Central memory CD8-positive, alpha-beta T cell (primary cell): ENCODE measurements at places on chromosomes 13 and 19.
A peak's percentile ranks its signal among the peaks of the same experiment; 100 is the strongest.

GRCh38 chr13:21895779-21896178 is 224.9 kb downstream of the FGF9 start:
- no peak for DNase-seq
- H3K36me3 ChIP-seq, result no peaks in the 10 kb centered on the region
- peaks cover 6% of the 10 kb centered on the region for H3K27me3 ChIP-seq

DNA sequence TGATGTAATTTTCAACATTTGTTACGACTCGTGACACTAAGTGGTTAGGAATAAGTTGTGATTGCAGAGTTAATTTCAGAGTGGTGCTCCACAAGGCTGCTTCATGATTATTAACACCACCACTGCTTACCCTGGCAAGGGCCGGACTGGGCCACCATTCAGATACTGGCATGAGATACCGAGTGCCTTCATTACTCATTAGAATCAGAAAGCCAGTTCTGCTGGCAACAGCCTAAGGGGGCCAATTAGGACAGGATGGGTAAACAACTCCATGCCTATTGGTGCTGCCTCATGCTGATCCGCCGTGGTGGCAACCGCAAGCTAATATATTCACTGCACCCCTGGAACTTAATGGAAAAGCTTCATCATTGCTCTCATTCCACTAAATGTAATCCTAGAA is 575.1 kb downstream of the EFNB2 start:
- H3K4me1 ChIP-seq, result no peaks in the 10 kb centered on the region
- no peaks in the 10 kb centered on the region for H3K36me3 ChIP-seq
- H3K27me3 ChIP-seq, result no peaks in the 10 kb centered on the region
- no peak overlapping the region for H3K4me3 ChIP-seq

DNA sequence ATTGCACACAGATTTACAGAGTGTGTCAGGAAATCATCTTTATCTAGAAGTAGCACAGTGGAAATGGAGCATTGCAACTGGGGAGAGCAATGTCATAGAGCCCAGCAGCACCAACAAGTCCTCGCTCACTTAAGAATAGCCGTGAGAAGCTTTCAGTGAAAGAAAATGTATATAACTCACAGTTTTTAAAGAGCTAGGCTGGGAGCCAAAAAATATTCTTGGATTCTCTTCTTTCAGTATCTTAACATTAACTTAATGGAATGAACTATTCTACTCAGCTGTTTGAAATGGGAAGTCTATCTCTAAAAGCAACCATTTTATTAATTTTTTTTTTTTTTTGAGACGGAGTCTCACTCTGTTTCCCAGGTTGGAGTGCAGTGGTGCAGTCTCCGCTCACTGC is 329.6 kb downstream of the COG6 start:
- H3K27me3 ChIP-seq, result peaks cover 34% of the 10 kb centered on the region
- no peaks in the 10 kb centered on the region for H3K4me1 ChIP-seq
- no peak for DNase-seq

DNA sequence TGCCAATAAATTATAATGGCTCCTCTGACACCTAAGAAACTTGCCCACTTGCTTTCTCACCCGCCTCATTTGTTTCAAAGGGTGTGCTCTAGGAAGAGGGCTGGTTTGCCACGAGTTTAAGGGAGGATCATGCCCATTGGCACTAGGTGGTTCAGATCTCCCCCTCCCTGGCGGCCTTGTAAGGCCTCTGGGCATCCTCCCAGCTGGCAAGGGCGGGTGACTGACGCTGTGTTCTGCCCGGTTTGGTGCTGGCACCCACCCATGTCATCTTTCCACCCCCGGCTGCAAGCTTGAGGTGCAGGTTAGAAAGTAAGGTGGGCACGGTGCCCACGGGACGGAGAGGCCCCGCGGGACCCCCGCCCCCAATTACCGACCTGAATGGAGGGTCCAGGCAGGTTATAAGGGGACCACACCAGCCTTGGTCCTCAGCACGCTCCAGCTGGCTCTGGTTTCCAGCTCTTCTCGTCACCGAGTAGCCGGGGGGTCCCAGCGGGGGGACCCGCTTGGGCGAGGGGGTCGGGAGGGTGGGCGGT is 90.4 kb downstream of the PTPRS start:
- no peaks in the 10 kb centered on the region for H3K36me3 ChIP-seq
- peaks cover 46% of the 10 kb centered on the region for H3K27me3 ChIP-seq
- H3K4me1 ChIP-seq, result no peaks in the 10 kb centered on the region
- no peak overlapping the region for H3K27ac ChIP-seq

GRCh38 chr13:24691381-24691780 is 11.2 kb downstream of the ATP12A start:
- H3K4me1 ChIP-seq, result peaks cover 12% of the 10 kb centered on the region
- H3K36me3 ChIP-seq, result peaks cover 1% of the 10 kb centered on the region
- no peak overlapping the region for H3K4me3 ChIP-seq
- H3K27ac ChIP-seq, result no peak overlapping the region

DNA sequence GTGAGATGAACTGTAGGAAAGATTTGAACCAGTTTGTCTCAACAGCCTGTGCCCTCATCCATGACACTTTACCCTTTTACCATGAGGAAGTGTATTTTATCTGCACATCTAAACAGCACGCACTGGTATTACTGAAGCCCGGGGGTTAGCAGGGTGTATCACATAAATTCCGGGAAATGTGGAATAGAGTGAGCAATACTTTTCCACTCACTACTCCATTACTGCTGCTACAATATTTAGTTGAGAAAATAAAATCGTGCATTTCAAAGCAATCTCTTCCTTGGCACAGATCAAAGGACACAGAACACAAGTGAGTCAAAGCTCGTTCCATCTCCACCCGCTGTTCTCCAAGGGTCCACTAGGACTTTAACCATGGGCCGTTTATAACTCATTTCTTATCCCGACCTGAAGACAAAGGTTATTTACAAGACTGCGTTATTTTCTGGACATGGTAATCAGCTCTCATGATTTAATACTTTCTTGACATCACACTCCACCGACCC is 35.2 kb downstream of the STK24 start:
- no peak for DNase-seq
- no peaks in the 10 kb centered on the region for H3K27me3 ChIP-seq
- H3K4me1 ChIP-seq, result peaks cover 91% of the 10 kb centered on the region
- H3K27ac ChIP-seq, result peak overlapping the region; percentile 59
- H3K36me3 ChIP-seq, result peaks cover 27% of the 10 kb centered on the region

GRCh38 chr19:14066134-14066533 is 4.3 kb upstream of the PALM3 start:
- H3K27ac ChIP-seq, result no peak overlapping the region
- DNase-seq, result no peak
- peaks cover 16% of the 10 kb centered on the region for H3K27me3 ChIP-seq
- H3K4me3 ChIP-seq, result no peak overlapping the region
- no peaks in the 10 kb centered on the region for H3K36me3 ChIP-seq

- H3K27me3 ChIP-seq, result no peaks in the 10 kb centered on the region
- no peak overlapping the region for H3K4me3 ChIP-seq
- H3K27ac ChIP-seq, result no peak overlapping the region
- no peak for DNase-seq
Measured at GRCh38 chr13:37602733-37603381, 4.3 kb upstream of the POSTN start.

DNA sequence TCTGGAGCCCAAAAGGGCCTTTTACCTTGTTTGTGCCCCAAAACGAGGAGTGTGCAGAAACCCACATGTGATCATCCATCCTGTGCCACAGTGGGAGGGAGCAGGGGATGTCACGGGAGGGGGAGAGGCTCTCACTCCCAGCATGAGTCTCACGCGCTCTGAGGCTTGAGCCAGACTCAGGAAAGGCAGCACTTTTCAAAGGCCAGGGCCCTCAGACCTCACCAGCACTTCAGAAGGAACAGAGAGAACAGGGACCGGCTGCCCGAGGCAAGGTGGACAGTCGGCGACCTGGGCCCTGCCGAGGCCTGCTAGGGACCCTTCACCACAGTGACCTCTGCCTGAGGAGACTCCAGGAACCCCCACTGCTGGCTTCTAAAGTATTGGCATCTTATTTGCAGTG is 71.7 kb upstream of the WASF3 start:
- no peaks in the 10 kb centered on the region for H3K4me1 ChIP-seq
- H3K36me3 ChIP-seq, result peaks cover 4% of the 10 kb centered on the region

- no peaks in the 10 kb centered on the region for H3K27me3 ChIP-seq
- peaks cover 39% of the 10 kb centered on the region for H3K4me1 ChIP-seq
- H3K36me3 ChIP-seq, result peaks cover 39% of the 10 kb centered on the region
- peak overlapping the region; percentile 89 for H3K4me3 ChIP-seq
Measured at GRCh38 chr13:114282041-114282670, 755 bp downstream of the UPF3A start.

DNA sequence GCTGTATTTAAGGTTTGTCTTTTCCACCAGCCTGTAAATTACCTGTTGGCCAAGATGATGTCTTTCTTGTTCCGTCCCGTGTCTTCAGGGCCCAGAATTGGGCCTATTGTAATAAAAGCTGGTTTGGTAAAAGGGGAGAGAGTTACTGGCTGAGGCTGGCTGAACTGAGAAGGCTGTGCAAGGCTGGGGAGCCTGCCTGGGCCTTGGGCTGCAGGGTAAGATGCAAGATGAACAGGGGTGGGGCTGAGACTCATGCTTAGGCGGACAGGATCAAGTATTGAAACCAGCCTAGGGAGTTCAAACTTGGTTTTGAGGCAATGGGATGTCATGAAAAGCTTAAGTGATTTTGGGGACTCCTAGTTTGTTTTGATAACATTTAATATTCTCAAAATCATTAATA is 142.3 kb downstream of the PCCA start:
- no peak for DNase-seq

DNA sequence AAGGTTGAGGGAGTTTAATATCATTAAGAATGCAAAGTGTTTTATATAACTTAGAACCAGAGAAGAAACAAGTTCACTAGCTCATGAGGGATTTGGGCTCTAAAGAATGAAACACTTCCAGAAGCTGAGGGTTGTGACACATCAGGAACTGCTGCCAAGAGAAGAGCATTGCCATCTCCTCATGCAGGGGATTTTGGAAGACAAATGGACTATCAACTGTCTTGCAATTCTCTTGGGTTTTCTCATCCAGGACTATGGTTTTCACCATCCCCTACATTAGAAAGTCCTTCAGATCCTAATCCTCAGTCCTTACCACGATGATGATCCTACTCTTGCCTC is 59.7 kb upstream of the KL start:
- H3K4me1 ChIP-seq, result no peaks in the 10 kb centered on the region

GRCh38 chr13:51360489-51360888 is 21.0 kb downstream of the SERPINE3 start:
- H3K27ac ChIP-seq, result no peak overlapping the region
- H3K4me3 ChIP-seq, result no peak overlapping the region
- no peaks in the 10 kb centered on the region for H3K4me1 ChIP-seq
- DNase-seq, result no peak
- H3K36me3 ChIP-seq, result peaks cover 18% of the 10 kb centered on the region

DNA sequence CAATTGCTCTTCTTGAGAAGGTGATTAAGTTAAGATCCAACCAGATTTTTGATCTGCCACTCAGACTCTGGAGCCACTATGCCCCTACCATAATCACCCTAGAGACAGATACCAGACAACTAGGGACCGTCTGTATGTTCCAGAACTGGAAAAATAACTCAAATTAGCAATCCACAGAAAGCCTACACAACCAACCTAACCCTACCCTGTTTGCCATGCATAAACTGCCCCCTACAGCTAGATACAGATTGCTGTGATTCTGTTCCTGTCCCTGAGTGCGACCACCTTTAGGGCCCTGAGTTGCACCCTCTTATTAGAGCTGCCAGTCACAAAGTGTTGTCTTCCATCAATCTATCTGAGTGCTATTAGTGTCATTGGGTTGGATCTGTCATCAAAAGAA is 929.8 kb upstream of the SLITRK1 start:
- H3K4me3 ChIP-seq, result no peak overlapping the region
- no peaks in the 10 kb centered on the region for H3K36me3 ChIP-seq
- no peaks in the 10 kb centered on the region for H3K27me3 ChIP-seq
- H3K27ac ChIP-seq, result no peak overlapping the region
- no peaks in the 10 kb centered on the region for H3K4me1 ChIP-seq

- H3K36me3 ChIP-seq, result no peaks in the 10 kb centered on the region
- H3K27ac ChIP-seq, result no peak overlapping the region
- peaks cover 18% of the 10 kb centered on the region for H3K27me3 ChIP-seq
- H3K4me3 ChIP-seq, result no peak overlapping the region
- H3K4me1 ChIP-seq, result no peaks in the 10 kb centered on the region
Measured at GRCh38 chr19:51750400-51751094, 1.1 kb downstream of the FPR1 start.
